T follicular helper cell (primary cell): ENCODE measurements at places on chromosomes 1 and 21.

GRCh38 chr1:29230553-29231378, at the start of gene MECR:
MECR (minus strand) TSS chr1:29230934; CDS start chr1:29230906, 28 bp downstream.
- DNase-seq, result peak; percentile 87

DNA sequence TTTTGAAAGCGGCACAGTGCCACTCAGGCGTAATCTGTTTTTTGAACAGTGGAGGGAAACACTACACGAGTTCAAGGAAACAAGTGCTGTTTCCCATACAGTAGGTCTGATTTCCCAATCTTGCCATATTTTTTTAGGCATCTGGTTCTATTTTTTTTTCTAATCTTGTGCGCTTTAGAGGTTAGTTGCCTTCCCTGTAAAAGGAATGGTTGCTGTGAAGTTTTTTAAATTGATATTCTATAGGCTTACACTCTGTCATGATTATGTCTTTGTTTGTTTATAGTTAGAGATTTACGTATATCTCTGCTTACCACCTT, 1.2 kb downstream of the NASP start:
- no peak for DNase-seq

GRCh38 chr1:184914149-184914548, 60.2 kb downstream of the NIBAN1 start:
- DNase-seq, result no peak

GRCh38 chr1:64484651-64485050, 14.7 kb downstream of the CACHD1 start:
- DNase-seq, result no peak

DNA sequence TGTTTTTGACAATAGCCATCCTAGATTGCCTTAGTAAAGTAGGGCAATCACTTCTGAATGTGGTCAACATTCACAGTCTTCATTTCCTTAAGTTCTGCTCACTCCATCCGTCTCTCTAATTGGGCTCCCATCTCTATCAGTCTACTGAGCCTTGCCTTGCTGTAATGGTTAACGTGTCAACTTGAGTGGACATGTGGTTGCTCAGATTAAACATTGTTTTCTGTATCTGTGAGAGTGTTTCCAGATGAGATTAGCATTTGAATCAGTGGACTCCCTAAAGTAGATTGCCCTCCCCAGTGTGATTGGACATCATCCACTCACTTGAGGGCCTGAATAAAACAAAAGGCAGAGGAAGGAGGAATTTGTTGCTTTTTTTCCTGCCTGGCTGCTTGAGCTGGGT, 26.4 kb downstream of the C1orf216 start:
- no peak for DNase-seq

DNA sequence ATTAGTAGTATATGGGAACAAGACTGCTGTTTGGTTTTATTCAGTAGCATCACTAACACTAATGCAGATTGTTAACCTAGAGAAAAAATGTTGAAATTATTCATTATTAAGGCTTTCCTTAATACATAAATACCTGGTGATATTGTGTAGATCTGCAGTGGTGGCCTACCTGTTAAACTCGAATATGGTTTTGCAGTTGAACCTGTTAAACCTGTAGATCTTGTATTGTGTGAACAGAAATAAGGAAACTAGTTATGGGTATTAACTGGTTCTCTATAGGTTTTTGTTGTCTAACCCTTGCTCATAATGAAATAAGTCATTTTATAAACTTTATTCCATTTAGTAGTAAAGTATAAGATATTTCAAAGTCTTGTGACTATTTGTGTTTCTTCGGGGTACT, 23.9 kb downstream of the PKN2 start:
- DNase-seq, result no peak

DNA sequence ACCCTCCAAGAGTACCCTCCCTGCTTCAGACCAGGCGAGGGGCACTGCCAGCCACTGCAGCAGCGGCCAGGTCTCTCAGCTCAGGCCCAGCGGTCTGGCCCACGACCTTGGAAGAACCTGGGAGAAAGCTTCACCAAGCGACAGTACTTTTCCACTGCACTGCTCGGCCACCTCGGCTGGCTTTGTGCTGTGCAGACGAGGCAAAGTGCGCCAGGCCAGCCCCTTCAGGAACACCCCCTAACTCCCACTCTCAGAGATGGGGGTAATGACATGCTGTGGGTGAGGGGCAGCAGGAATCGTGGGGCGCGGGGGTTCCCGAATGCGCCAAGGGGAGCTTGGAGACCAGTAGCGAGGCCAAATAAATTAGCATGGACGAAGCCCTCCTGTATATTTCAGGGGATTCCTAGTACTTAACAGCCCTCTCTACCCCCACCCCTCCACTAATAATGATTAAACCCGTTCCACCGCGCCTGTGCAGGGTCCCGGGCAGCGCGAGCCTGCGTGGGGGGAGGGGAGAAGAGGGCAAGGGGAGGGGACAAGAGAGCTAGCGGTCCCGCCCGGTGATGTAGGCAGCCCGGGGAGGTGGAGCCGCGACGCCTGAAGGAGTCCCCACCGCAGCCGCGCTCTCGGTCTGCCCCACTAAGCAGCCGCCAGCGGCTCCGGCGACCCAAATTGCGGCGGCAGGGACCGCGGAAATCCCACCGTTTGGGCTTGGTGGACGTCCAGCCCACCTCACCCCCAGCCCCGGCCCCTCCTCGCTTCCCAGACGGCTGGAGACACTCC, at the start of gene FAM43B:
FAM43B (plus strand) TSS at position 629 of the 783 bp plus-strand sequence. CDS start 401 bp downstream, outside the sequence.
- no peak for DNase-seq

GRCh38 chr1:191818198-191818597, 340.1 kb upstream of the RGS18 start:
- DNase-seq, result no peak

- no peak for DNase-seq
Measured at GRCh38 chr1:66217021-66217420, 316.9 kb upstream of the SGIP1 start.

DNA sequence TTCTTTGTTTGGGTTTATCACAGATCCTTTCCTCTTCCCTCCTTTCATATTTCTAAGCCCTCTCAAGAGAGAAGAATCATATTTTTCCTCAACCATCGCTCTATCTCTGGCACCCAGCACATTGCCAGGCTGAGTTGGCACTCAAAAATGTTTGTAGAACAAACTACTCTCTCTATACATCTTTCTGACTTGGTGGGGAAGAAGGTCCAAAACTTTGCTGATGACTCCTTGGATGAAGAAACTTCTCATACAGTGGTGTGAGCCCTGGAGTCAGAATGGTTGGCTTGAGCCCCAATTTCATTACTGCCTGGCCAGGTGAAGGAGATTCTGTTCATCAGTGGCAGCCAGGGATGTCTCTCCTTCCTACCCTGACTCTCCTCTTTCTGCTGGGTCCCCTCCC, 11.9 kb downstream of the ALX3 start:
- DNase-seq, result no peak

DNA sequence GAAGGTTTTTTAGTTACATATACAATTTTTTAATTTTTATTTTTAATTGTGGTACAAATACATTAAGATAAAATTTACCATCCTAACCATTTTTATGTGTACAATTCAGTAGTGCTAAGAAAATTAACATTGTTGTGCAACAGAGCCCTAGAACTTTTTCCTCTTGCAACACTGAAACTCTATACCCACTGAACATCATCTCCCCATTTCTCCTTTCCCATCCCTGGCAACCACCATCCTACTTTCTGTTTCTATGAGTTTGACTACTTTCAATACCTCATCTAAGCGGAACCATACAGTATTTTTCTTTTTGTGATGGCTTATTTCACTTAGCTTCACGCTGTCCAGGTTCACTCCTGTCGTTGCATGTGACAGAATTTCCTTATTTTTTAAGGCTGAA, 54.1 kb downstream of the PALMD start:
- no peak for DNase-seq

DNA sequence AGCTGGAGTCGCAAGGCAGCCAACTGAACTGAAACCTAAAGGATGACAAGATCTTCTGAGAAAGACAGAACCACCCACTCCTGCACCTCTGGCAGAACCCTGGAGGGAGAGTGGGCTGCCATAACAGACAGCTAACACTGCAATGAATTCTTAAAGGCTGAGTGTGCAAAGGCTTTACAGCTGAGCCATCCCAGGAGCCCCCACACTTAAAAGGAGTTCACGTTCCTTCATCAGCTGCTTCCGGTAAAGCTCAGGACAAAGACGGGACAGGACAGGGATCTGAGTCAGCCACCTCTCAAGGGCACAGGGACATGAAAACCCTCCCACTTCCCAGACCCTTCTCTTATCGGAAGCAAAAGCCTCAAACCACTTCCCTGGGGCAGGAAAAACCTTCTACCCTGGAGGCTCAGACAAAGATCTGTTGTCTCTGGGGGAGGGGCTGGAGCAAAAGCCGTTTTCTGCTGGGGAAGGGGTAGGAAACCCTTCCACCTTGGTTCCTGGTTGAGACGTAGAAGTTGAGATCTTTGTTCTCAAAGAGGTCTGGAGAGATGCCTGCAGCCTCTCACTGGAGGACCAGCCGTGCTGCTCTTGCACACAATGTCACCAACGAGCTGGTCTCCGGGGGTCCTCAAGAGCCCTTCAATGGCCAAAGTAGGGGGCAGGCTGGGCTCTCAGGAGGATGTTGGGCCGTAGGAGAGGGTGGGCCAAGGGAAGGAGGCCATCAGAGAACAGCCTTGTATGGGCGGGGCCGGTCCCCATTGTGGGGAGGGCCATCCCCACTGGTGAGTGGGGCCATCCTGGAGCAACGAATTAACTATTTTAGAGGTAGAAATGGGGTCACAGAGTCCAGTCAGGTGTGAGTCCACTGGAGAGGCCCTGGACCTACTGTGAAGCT, 452.4 kb downstream of the PTPRU start:
- no peak for DNase-seq

- DNase-seq, result no peak
Measured at GRCh38 chr1:151284013-151284577, 2.0 kb downstream of the ZNF687 start.

GRCh38 chr1:244050014-244050834, 859 bp upstream of the ZBTB18 start:
- DNase-seq, result no peak

- no peak for DNase-seq
Measured at GRCh38 chr1:99218572-99218971, 45.7 kb upstream of the PLPPR4 start.

DNA sequence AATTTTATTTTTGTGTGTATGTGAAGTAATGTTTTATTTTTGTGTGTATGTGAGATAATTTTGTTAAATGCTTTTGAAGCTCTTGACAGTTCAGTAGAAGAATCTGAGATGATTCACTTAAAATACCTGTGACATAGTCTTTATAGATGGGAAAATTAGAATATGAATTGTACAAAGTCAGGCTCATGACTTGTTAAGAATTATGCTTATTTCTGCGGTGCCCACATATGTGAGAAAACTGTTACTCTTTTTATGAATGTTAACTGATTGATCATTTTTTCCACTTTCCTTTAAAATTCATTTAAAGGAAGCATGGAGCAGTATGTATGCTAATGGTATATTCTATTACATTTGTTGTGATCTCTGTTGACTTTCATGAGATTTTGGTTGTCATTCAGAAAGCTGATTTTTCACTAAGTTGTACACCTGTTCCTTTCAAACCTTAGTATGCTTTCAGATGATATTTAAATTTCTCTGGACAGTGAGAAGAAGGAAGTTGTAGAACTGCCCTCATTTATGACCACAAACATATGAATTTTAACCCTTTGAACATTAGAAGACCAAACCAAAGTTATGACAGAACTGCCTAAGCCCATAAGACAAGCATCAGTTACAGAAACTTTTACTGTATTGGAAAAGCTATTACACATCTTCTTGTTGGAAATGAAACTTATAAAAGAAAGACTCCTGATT, 110.1 kb downstream of the POU2F1 start:
- no peak for DNase-seq

- peak; percentile 25 for DNase-seq
Measured at GRCh38 chr21:33478935-33479678, 667 bp downstream of the TMEM50B start.

DNA sequence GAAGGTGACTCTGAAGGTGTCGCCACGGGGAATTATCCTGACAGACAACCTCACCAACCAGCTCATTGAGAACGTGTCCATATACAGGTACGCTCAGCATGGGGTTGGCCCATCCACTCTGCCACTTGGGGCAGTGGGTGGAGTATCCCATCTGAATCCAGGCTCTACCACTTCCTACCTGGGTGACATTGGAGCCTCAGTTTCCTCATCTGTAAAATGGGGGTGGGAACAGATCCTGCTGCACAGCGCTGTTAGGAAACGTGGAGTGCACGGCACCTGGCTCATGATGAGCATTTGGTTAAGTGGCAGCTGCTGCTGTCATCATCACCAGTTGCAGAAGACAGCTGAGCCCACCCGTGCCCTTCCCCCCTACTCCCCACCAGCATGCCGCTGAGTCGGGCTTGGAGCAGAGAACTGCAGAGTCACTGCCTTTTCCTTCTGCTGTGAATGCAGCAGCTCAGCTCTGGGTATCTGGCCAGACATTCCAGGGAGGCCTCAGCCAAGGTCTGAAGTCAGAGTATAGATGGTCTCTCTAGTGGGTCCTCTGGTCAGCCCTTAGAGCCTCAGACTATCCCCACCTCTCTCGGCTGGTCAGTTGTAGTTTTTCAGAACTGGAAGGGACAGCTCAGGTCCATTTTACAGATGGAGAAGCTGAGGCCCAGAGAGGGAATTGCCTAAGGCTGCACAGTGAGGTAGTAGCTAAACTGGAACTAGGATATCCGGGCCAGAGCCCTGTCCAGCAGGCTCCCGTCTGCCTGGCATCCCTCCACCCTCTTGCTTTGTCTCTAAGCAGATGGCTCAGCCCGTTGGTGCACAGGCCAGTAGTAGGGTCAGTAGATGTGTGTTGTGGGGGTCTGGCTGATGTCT, 11.7 kb downstream of the LDLRAP1 start:
- no peak for DNase-seq

DNA sequence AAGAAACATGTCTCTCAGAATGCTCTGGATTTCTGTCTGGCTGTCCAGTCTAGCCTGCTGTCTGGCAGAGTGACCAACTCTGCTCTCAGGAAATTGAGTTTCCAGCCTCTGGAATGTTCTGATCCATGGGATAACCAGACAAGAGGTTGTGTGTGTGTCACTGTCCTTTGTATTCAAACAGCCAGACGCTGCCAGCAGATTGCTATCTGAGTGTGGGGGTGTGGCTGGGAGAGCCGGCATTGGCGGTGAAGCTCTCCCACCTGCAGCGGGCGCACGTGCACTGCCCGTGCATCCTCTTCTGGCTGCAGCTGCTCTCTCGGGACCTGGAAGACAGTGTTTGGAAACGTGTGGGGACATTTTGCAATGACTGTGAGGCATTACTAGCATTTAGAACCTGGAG, 26.1 kb downstream of the PKP1 start:
- DNase-seq, result no peak

GRCh38 chr1:174935961-174936727, 63.6 kb upstream of the CACYBP start:
- no peak for DNase-seq

DNA sequence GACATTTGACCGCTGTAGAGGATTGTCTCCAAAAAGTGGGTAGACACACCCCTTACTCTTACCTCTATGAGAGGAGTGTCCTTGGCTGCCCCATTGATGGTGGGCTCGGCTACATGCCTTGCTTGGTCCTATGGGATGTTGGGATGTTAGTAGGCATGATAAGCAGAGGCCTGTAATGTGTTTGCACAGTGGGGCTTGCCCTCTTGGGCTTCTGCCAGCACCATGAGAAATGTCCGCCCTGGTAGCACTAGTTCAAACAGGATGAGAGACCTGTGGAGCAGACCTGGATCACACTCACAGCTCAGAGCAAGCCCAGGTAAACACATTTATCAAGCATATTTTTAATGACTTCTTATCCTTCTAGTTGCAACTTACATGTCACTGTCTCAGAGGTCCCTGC, 54.2 kb downstream of the SH3GLB1 start:
- no peak for DNase-seq
